ENCODE measurements at places on chromosomes 5 and 9. TPM values are rescaled to one million over a fixed set of nuclear protein-coding genes. Genes with fewer than 3 reads are reported as not detected.

Gene GRPEL2
- total RNA-seq, result 26.0 TPM

DNA sequence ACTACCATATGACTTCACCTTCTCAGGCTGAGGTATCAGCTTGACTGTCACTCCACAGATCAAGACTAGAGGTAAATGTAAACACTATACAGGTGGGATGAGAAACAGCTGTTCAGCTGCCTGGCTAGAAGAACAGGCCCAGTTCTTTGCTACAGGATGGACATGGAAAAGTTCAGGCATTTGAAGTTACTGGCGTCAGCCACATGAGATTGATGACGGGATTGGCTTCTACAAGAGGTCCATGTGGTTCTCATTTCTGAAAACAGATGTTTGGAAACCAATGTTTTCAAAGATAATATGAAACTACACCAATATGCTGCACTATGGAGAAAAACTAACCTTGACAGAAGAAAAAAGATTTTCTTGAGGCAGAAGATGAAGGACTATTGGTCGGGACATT, 324.1 kb downstream of the CDH10 start:
- no peak for DNase-seq
- no peaks in the 10 kb centered on the region for H3K36me3 ChIP-seq
- no peak overlapping the region for H3K27ac ChIP-seq
- no peaks in the 10 kb centered on the region for H3K27me3 ChIP-seq

GRCh38 chr5:172334641-172335040, 51.1 kb upstream of the UBTD2 start:
- no peaks in the 10 kb centered on the region for H3K4me1 ChIP-seq
- peaks cover 27% of the 10 kb centered on the region for H3K36me3 ChIP-seq
- H3K27ac ChIP-seq, result no peak overlapping the region
- DNase-seq, result no peak

- no peaks in the 10 kb centered on the region for H3K27me3 ChIP-seq
- no peak for DNase-seq
- no peaks in the 10 kb centered on the region for H3K36me3 ChIP-seq
- no peak overlapping the region for H3K4me3 ChIP-seq
- H3K4me1 ChIP-seq, result no peaks in the 10 kb centered on the region
- no peak overlapping the region for H3K27ac ChIP-seq
Measured at GRCh38 chr5:124895236-124895635, 148.8 kb upstream of the ZNF608 start.

GRCh38 chr5:95818181-95819147, 4.1 kb downstream of the GLRX start:
- no peak overlapping the region for H3K4me3 ChIP-seq
- peaks cover 36% of the 10 kb centered on the region for H3K4me1 ChIP-seq
- peak overlapping the region; percentile 41 for H3K27ac ChIP-seq
- H3K27me3 ChIP-seq, result no peaks in the 10 kb centered on the region

- peak; percentile 91 for DNase-seq
- peaks cover 46% of the 10 kb centered on the region for H3K4me1 ChIP-seq
- H3K4me3 ChIP-seq, result no peak overlapping the region
- no peaks in the 10 kb centered on the region for H3K27me3 ChIP-seq
- no peaks in the 10 kb centered on the region for H3K36me3 ChIP-seq
Measured at GRCh38 chr9:70587201-70587600, 172.7 kb upstream of the KLF9 start.

DNA sequence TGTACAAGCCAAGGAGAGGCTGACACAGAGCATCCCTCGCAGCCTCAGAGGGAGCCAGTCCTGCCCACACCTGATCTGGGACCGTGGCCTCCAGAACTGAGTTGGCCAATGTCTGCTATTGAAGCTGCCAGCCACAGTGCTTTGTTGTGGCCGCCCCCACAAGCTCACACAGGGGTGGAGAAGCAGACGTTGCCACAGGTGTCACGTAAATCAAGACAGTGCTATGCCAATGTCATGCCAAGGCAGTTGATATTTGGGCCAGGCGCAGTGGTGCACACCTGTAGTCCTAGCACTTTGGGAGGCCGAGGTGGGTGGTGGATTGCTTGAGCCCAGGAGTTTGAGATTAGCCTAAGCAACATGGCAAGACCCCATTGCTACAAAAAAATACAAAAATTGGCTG, 17.3 kb upstream of the TERT start:
- H3K36me3 ChIP-seq, result no peaks in the 10 kb centered on the region
- DNase-seq, result no peak
- H3K27ac ChIP-seq, result no peak overlapping the region

Measured in astrocyte (in vitro differentiated cells and primary cell).